ENCODE measurements at places on chromosomes 5 and 9.

DNA sequence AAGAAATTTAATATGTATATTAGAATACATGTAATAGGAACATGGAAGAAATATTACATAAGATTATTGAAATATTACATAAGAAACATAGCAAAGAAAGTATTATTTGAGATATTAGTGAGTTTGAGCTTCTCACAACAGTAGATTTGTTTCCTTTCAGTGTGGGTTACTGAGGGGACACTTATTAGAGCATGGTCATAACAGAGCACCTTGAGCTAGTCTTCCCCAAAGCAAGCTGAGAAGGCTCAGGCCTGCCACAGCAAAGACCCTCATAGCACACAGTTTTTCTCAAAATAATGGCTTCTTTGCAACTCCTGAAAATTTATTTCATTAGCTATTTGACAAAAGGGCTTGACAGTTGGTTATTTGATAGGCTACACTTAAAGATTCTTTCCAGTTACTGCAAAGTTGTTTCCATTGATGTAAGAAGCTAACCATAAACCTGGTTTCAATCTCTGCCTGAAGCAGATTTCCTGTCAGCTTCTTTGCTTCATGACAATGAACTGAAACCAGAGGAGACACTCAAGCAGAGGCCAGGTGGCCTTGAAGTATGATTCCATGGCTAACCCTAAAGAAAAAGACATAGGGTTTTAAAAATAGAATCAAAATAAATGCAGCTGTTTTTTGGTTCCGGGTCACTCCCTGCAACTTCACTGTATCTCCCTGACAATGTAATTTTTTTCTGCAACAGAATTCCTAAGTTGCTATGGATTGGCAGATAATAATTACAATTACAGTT lies 68.6 kb downstream of the ERMP1 start:
- no peak for DNase-seq

DNA sequence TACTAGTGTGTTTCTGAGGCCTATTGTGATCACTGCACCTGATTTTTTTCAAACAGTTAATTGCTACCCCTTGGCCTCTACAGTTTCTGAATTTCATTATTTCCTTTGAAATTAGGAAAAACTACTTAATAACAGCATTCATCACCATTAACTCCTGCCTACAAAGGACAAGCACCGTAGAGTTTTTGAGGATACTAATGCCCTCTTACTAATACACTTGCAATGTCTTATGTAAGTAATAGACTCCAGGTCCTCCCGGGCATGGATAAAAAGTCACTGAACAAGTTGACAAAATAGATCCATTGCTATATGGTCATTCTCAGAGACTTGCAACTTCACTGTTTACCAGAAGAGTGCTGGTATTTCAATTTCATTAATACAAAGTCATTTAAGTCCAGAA lies 1172.5 kb downstream of the CDH12 start:
- DNase-seq, result no peak

DNA sequence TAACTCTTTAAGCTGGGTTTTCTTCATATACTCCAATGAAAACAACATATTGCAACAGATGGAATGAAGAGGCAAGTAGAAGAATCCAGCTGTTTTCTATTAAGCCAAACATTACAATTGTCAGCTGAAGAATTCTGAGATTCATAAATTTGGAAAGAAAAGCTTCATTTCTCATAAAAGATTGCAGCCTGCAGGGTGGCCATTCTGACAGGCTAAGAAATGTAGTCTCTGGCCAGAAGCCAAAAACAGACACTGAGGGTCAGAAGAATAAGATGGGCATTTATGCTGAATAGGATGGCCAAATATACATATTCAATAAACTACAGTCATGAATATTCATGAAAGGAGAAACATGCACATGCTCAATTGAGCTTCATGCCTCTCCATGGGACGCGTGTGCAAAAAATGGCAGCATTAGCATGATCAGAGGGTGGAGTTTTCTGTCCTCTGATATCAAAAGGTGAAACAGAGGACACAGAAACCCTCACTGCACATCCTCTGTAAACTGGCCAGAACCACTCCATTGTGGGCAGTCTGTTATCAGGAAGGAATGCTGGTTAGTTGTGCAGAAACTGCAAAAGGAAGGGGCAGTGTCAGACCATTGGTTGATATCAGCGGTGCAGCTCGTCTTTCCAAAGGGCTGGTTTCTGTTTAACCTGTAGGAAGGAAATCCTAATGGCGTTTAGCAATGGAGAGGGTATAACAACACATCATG lies 50.2 kb downstream of the FXN start:
- peak; percentile 70 for DNase-seq

DNA sequence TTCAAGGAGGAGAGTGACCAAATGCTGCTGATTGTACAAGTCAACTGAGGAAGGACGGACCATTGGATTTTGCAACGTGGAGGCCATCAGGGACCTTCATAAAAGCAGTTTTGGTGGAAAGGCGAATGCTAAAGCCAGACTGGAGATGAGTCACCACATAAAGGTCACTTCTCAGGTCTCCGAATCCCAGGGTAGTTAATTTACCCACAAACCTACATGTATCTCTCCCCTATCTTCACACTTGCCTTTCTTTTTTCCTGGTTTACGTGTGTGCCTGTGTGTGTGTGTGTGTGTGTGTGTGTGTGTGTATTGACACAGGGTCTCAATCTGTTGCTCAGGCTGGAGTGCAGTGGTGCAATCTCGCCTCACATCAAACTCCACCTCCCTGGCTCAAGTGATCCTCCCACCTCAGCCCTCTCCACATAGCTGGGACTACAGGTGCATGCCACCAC lies 4.6 kb upstream of the CTNNA1 start:
- DNase-seq, result peak; percentile 35

DNA sequence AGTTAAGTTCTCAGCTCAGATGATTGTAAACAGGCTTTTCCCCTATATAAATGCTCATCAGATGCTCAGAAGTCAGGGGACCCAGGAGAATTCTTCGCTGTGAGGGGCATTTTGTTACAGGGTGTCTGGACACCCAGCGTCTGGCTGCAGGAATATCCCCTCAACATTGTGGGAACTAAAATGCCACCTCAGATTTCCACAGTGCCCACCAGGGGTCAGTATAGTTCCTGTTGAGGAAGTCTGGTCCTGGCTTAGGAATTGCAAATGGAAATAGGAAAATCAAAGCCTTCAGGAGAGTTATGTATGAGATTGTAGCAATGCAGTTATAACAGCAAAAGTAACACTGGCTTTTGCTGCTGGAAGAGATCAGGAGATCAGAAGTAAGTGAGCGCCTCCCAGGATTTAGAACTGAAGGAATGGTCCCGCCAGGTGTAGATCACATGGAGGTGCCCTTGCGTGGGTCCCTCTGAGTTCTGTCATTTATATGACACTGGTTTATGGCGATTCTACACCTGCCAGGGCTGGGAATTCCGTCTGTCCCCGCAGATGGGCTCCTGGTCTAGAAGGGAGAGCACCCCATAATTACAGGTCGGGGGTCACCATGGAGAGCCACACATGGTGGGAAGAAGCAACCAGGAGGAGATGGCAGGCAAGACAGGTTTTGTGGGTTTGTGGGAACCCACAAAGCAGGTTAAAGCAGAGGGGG lies 47.1 kb upstream of the CTSL start:
- peak; percentile 60 for DNase-seq

DNA sequence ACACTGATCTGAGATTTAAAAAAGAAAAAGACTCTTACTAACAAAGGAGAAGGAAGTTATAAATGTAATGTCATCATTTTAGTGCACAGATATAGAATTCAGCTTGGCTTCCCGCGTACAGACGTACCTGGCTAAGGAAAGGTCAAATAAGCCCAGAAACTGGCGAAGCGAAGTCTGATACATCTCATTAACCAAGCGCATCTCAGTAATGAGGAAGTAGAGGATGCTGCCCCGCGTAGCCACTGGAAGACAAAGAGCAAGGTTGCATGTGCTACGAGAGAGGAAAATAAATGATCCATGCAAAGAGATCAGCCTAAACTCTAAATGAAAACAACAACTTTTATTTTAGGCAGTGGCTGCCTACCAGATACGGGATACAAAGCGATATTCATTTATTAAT lies 208.8 kb downstream of the DNAH5 start:
- no peak for DNase-seq

DNA sequence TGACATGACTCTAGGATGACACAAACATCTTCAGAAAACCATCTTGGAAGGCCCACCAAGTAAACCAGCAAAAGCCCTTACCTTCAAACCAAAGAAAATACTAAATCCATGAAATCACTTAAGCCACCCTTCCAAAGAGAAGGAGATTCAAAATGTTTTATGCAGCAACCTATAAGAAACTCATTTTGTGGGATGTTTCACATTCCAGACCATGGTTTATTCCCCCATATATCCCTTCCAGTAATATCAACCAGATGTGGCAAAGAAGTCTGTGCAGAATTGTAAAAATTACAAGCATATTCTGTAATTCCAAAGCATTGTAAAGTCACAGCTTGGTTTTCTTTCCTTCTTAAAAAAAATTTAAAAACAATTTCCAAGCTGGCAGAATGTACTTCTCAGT lies 117.4 kb downstream of the SLIT3 start:
- no peak for DNase-seq

- no peak for DNase-seq
These were observed 8.0 kb downstream of the GRIA1 start for GRCh38 chr5:153498516-153498915.

DNA sequence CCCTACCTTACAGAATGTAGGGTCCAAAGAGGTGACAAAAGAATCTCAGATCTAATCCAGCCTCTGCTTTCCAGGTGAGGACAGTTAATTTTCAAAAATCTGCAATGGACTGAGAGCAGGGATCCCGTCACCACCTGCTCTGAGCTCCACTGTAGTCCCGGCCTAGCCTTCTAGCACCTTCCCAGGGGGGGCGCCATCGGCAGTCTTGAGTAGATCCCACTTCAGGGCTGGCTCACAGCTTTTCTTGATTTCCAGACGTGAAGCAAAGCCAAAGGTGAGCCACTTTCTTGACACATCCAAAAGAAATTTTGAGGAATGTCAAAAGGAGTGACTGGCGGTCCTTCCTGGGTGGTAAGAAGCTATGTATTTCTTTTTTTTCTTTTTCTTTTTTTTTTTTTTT lies 114.1 kb downstream of the SYK start:
- peak; percentile 62 for DNase-seq

DNA sequence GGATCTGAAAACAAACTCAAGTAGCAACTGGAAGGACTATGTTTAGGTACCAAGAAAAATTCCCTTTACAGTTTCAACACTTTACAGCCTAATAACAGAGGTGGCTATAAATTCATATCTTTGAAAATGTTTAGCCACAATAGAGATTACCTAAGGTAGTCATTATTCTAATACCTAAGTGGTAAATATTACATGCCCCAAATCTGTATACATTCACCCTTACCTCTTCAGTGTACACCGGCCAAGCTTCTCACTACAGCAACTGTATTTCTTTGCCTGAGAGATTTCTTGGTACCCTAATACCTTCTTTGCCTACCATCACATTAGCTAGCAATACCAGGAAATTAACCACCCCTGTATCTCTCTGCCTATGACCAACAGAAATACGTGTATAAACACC lies 154.0 kb downstream of the RFX3 start:
- DNase-seq, result no peak

GRCh38 chr5:83482961-83483360 lies 11.4 kb downstream of the VCAN start:
- DNase-seq, result no peak

Data from NCI-H69 (cell line).